ENCODE measurements at places on chromosomes 5 and 9.

- DNase-seq: no peak
These were observed 65.2 kb downstream of the USP20 start for GRCh38 chr9:129900263-129901027.

DNA sequence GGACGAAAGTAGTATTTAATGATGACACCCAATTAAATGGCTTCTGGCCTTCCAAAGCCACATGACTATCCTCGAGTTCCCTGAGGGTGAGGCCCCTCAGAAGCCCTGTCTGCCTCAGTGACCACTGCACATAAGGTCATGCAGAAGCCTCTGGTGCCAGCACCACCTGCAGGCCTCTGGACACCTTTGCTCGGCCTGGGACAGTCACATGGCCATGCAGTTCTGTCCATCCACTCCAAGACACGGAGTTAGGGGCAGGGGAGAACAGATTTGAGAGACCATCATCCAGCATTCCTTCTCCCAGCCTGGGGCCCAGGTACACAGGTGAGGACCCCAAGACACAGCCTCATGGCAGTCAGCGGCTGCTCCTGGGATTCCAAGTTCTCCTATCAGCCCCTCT, 145.0 kb downstream of the ROR2 start:
- DNase-seq: no peak

GRCh38 chr9:110188991-110189390, 19.0 kb downstream of the C9orf152 start:
- no peak for DNase-seq

- no peak for DNase-seq
These were observed 909 bp downstream of the AFF4 start for GRCh38 chr5:132962429-132963021.

GRCh38 chr9:133602277-133602676, 6.9 kb downstream of the FAM163B start:
- no peak for DNase-seq

DNA sequence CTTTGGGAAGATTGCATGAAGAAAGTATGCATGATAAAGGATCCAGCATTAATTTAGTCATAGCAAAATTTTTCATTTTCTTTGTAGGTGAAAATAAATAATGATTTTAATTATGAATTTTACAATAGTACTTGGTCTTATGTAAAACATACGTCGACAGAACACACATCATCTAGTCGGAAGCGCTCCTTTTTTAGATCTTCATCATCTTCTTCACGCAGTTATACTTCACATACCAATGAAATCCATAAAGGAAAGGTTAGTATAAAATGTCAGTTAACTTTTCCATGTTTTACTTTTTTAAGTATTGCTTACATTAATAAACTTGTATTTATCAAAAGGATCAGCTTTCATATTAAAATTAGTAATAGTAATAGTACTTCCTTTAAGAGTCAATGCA, 35.8 kb downstream of the C7 start:
- no peak for DNase-seq

- no peak for DNase-seq
These were observed 2.9 kb upstream of the CSF2 start for GRCh38 chr5:132070460-132071337.

- DNase-seq: no peak
These were observed 135.4 kb downstream of the WDR41 start for GRCh38 chr5:77356740-77357139.

GRCh38 chr9:109315480-109316206, 5.2 kb downstream of the EPB41L4B start:
- DNase-seq: no peak

DNA sequence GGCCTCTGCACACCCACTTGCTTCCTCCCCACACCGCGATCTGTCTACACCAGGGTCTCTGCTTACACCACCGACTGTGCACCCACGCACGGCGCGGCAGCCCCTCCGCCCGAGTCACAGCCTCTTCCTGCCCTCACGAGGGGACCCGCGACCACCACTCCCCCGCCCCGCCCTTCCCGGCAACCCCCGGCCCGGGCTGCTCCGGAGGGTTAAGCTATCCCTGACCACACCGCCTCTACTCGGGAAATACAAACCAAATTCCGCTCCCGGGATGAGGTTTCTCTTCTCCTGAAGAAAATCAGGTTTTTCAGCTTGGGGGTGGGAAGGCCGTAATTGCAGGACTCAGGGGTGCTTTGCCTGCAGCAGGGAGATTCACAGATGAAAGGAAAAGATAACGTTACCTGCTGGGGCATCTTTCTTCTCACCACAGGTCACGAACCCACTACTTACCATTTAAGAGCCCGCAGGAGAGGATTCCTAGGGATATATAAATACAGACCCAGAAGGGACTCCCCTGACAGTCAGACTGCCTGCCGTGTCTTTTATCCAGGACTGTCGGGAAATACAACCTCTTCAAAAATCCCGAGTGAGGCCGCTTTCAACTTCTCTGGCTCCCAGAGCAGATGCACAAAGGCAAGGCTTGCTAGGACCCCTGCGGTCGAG, 63.5 kb downstream of the ROR2 start:
- DNase-seq: no peak

GRCh38 chr5:27706832-27707231, 668.4 kb upstream of the CDH9 start:
- DNase-seq: no peak

GRCh38 chr9:16136961-16137360, 584.1 kb downstream of the CCDC171 start:
- DNase-seq: no peak

- DNase-seq: no peak
These were observed 50.0 kb downstream of the TSSK1B start for GRCh38 chr5:113384782-113385285.

Measured in activated CD8-positive, alpha-beta memory T cell treated with anti-CD3 and anti-CD28 coated beads, Interleukin-2, amount 50 U/mL, for 48 hours (primary cell).